ENCODE measurements at places on chromosomes 12 and 14. TPM values are rescaled to one million over a fixed set of nuclear protein-coding genes. Genes with fewer than 3 reads are reported as not detected.

Gene SLC6A15
- total RNA-seq: not detected

Gene GPRC5D
- total RNA-seq: not detected

DNA sequence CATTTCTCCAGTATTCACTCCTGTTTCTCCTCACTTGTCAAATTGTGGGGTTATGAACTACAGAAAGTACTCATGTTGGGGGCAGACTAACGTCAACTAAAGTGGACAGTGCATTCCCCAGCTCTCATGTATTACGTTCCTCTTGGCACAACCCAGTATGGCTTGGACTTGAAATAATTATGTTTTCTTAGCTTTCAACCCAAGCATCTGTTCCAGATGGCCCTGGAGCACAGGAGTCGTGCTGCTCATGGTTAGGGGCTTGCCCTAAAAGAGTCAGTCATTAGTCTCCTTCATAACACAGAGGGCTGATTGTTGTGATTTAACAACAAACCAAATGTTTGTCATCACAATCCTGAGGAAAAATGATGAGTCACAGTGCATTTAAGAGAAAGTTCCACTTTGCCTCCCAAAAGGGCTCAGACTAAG lies 154.4 kb downstream of the RPAP3 start:
- H3K27ac ChIP-seq: no peak overlapping the region
- H3K36me3 ChIP-seq: no peaks in the 10 kb centered on the region
- H3K4me1 ChIP-seq: no peaks in the 10 kb centered on the region
- DNase-seq: no peak

DNA sequence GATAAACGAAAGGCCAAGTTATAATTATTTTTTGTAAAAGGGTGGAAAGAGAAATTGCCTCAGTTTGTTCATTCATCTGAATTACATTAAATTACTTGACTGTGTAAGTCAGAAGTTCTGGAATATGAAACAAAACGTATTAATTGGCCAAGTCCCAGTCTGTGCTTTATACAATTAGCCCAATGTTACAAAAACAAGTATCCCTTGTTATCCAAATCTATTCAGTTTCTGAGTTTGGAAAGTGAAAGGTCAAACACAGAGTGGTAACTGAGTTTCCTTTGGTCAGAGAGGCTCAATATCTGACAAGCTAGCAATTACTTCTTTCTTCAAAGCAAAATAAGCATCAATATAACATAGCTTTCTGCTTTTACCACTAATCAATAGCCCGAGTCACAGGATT lies 62.6 kb downstream of the SPPL3 start:
- no peak overlapping the region for H3K4me3 ChIP-seq
- H3K4me1 ChIP-seq: peaks cover 4% of the 10 kb centered on the region
- H3K36me3 ChIP-seq: peaks cover 4% of the 10 kb centered on the region
- H3K27me3 ChIP-seq: no peaks in the 10 kb centered on the region
- no peak overlapping the region for H3K27ac ChIP-seq
- DNase-seq: no peak

Gene TDRD9
- total RNA-seq: 0.37 TPM

GRCh38 chr14:30656190-30656632 lies 34.1 kb downstream of the SCFD1 start:
- H3K4me1 ChIP-seq: no peaks in the 10 kb centered on the region
- no peak overlapping the region for H3K4me3 ChIP-seq
- H3K27ac ChIP-seq: no peak overlapping the region
- no peaks in the 10 kb centered on the region for H3K27me3 ChIP-seq
- H3K36me3 ChIP-seq: peaks cover 63% of the 10 kb centered on the region
